ENCODE measurements at places on chromosomes 6 and 20.

GRCh38 chr20:59650418-59650817 is 46.1 kb downstream of the PHACTR3 start:
- no peak for DNase-seq

- no peak for DNase-seq
Measured at GRCh38 chr6:93047033-93047432, 372.3 kb downstream of the EPHA7 start.

GRCh38 chr6:33620856-33621710 is at the start of gene ITPR3:
Gene ITPR3, plus strand, starts transcription at chr6:33621322. Its CDS starts 281 bp downstream, at chr6:33621603.
- DNase-seq, result no peak

GRCh38 chr6:88619951-88620350 is 343.5 kb downstream of the RNGTT start:
- DNase-seq, result no peak

DNA sequence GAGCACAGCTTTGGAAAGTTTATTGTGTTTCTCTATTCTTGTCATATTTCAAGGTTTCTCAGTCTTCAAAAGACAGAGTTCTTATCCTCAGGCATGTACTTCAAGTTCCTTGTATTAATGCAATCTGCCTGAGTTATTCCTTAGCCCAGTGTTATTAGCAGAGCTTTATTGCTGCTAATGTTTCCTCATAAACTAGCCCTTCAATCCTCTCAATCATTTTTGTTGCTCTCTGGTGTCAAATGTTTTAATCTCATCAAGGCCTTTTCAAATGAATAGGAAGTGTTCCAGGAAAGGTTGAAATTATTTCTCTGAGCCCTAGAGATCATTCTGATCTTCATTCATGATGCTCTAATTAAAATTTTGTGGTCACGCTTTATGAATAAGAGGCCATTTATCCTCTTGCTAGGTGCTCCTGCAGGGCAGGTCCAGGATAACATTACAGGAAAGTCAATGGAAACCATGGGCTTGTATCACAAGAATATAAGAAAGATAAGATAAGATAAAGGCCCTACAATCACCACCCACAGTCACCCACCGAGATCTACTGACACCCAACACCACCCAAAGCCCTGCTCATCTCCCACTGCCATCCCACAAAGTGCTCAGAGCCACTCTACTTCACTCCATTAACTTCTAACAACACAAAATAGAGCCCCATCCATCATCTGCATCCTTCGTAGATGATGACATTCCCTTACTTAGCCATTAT is 125.9 kb downstream of the COL9A1 start:
- no peak for DNase-seq

DNA sequence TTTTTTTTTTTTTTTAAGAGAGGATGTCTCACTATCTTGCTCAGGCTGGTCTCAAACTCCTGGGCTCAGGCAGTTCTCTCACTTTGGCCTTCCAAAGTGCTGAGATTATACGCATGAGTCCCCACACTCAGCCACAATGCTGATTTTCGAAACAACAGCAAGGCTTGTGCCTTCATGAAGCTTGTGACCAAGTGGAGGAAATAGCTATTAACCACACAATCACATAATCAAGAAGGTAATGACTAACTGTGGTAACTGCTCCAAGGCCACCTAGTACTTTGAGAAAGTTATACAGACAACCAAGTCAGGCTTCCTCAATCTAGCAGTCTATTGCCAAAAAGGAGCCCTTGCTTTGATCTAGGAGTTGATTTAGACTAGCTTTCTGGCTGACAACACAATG is 46.3 kb downstream of the SOD2 start:
- peak; percentile 52 for DNase-seq

- no peak for DNase-seq
Measured at GRCh38 chr6:14739827-14740226, 506.0 kb upstream of the JARID2 start.

GRCh38 chr6:147000545-147001488 is 203.4 kb upstream of the STXBP5 start:
- DNase-seq, result peak; percentile 72

Measured in fibroblast of pulmonary artery (primary cell).